T-helper 22 cell (primary cell): ENCODE measurements at places on chromosomes 12 and 14.

- no peak for DNase-seq
These were observed 198.1 kb downstream of the ERC1 start for GRCh38 chr12:1189163-1189562.

DNA sequence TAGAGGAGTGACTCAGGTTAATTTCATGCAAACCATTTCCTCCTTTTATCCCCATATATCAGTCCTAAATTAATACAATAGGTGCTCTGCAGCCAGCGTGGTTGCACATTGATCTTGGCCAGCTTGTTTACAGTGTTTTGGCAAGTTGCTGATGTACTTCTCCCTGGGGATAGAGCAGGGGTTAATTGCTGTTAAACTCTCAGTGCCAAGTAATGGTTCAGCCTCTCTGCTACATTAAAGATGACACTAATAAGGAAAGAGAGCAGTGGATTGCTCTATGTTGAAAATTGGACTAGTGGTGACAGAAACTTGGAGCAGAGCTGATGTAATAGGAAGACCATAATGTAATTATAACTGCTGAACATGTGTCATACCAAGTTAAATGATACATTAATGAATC is 717.5 kb downstream of the RERGL start:
- no peak for DNase-seq

- DNase-seq: no peak
These were observed 1.9 kb upstream of the ARL6IP4 start for GRCh38 chr12:122978507-122978955.

- no peak for DNase-seq
These were observed 146.1 kb downstream of the RASSF9 start for GRCh38 chr12:85690146-85690545.

DNA sequence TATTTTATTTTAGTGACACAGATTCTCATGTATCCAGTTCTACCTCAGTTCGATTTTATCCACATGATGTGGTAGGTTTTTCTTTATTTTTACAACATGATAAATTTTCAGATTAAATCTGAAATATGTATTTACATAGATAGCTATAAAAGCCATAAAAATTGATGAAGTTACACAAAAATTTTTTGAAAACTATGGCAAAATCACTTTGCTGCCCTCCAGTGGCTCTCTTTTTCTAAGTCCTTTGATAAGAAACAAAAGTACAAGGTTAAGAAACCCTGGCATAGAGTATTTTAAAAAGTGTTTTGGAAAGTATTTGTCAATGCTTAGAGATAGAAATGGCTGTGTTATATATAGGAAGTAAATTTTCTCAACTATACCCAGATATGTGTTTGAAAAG is 104.2 kb downstream of the PCNX1 start:
- no peak for DNase-seq

DNA sequence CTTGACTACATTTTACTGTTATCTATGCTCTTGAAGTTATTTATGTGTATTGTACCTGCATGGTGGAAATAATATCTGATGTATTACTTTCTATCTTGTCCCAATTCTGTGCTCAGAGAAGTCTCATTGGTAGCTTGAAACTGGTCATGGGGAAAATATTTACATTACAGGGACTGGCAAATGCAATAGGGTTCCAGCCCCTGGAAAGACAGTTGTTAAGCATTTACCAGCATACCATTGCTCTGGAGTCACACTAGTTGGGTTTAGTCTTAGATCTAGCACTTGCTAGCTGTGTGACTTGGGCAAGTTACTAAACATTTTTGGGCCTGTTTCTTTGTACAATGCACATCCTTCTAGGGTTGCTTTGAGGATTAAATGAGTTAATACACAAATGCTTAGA is 86.3 kb upstream of the NRXN3 start:
- no peak for DNase-seq

DNA sequence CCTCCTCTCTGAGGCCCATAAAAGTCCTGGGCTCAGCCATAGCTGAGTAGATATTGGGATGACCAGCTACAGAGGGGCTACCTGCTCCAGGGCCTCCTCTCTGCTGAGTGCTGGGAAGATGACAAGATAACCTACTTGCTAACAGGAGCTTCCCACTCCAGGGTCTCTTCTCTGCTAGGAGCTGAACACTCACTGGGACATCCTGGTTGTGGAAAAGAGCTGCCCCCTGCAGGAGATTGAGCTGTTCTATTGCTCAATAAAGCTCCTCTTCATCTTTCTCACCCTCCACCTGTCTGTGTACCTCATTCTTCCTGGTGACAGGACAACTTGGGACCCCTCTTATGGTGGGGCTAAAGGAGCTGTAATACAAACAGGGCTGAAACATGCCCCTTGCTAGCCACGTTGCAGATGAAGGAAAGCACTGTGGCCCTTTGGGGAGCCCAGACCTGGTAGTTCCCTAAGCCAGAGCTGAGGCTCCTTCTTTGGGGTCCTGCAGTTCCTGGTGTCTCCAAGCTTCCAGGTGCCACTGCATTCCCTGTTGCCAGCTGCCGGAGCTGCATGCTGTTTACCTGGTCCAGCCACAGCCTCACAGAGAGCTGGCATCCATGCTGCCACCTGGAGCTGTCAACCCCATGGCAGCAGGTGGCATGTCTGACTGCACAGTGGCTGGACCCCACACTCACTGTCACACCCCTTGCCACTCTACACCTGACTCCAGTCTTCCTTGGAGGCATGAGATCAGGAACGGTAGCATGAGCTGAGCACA is 598.5 kb upstream of the LMO3 start:
- no peak for DNase-seq

DNA sequence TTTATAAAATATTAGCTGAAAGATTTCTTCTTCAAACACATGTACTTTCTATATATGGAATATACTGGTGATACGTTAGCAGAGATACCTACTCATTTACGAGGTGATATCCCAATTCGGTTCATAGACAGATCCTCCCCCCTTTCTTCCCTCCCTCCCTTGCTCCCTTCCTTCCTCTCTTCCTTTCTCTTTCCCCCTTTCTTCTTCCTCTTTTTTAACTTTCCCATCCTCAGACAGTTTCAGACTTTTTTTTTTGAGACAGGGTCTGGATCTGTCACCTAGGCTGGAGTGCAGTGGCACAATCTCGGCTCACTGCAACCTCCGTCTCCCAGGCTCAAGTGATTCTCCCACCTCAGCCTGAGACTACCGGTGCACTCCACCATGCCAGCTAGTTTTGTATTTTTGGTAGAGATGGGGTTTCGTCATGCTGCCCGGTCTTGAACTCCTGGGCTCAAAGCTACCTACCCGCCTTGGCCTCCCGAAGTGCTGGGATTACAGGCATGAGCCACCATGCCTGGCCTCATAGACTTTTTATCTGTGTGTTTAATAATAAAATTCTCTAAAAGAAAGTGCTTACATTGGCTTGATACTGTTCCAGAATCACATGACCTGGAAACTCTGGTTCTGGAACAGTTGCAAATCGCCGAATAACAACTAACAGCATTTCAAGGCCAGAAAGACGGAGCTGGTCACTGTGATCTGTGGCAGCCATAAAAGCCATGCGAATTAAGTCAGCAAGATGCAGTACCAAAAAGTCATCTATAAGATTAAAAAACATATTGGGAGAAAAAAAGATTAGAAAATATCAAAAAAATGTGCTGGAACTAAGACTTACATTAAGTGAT is 99.2 kb downstream of the HEATR5A start:
- no peak for DNase-seq

GRCh38 chr12:113016796-113017195 is 38.5 kb downstream of the OAS2 start:
- no peak for DNase-seq

GRCh38 chr14:68343534-68344118 is 449.2 kb downstream of the ZFP36L1 start:
- no peak for DNase-seq

GRCh38 chr14:104982548-104983230 is 2.9 kb upstream of the CLBA1 start:
- no peak for DNase-seq
